ENCODE measurements at places on chromosomes 4 and X. TPM values are rescaled to one million over a fixed set of nuclear protein-coding genes. Genes with fewer than 3 reads are reported as not detected.

The TLR7 gene
- 4.5 TPM for total RNA-seq

The TDO2 gene
- total RNA-seq = not detected

The TMLHE gene
- total RNA-seq = 20.1 TPM

The NALF2 gene
- total RNA-seq = not detected

The AKAP4 gene
- total RNA-seq = not detected

The PAGE2B gene
- not detected for total RNA-seq

The C1QTNF7 gene
- total RNA-seq = 3.3 TPM

The CXorf49 gene
- total RNA-seq = not detected

The NLRP2B gene
- 0.13 TPM for total RNA-seq

The SASH3 gene
- total RNA-seq = 8.6 TPM

The EVC2 gene
- 12.5 TPM for total RNA-seq

The MBNL3 gene
- 22.6 TPM for total RNA-seq

The OPHN1 gene
- 19.6 TPM for total RNA-seq

The DSPP gene
- not detected for total RNA-seq
